ENCODE measurements at places on chromosomes 5 and 9. TPM values are rescaled to one million over a fixed set of nuclear protein-coding genes. Genes with fewer than 3 reads are reported as not detected.

DNA sequence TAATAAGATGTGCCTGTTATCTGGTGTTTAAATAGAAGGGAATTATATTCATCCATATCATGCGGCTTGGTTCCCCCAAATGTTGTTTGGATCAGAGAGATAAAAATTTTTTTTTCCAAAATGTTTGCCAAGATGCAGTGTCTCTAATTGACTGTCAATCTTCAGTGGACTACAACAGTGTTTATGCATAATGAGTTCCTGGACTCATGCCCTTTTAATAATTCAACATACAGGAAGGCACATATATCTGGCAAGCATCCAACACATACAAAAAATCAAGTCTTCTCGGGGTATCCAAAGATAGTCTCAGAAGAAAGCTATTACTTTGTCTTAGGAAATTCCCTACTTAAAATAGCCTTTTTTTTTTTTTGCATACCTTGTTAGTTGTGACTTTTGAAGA lies 1534.7 kb downstream of the EFNA5 start:
- DNase-seq: no peak
- H3K27ac ChIP-seq: no peak overlapping the region
- no peaks in the 10 kb centered on the region for H3K4me1 ChIP-seq
- no peak overlapping the region for H3K4me3 ChIP-seq
- H3K27me3 ChIP-seq: no peaks in the 10 kb centered on the region

PCDH12 gene
- polyA plus RNA-seq: 0.74 TPM

DNA sequence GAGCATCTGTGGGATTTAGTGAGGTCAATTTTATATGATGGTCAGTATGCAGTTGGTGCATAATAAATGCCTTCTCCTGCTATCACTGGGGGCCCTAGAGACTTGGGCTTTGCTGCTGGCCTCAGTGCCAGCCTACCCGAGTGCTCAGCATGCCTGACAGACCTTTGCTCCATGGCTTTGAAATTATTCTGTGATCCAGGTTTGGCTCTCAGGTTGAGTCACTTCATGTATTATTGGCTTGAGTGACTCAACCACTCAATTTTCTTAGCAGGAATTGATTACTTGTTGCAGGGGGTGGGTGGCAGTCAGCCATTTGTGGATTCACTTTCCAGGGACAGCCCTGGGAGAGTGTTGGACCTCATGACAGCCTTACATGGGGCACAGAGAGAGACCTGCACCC lies 13.5 kb downstream of the SLC25A48 start:
- H3K27me3 ChIP-seq: no peaks in the 10 kb centered on the region
- no peaks in the 10 kb centered on the region for H3K36me3 ChIP-seq
- DNase-seq: no peak
- H3K4me3 ChIP-seq: no peak overlapping the region

DNA sequence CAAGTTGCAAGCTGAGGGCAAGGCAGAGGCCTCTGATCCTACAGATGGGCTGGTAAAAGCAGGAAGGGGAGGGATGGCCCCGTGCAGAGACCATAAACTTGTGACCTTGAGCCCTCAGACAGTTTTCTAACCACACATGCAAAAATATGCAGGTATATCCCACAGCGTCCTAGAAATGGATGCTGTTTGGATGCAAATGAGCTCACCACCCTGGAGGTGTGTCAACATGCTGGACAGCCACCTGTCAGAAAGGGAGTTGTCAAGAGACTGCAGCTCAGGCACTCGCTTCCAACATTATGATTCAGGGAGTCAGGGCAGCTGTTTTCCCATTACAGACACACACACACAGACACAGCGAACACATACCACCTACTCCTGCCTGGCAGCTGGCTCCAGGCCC lies 97.3 kb upstream of the PANK3 start:
- H3K27me3 ChIP-seq: no peaks in the 10 kb centered on the region
- H3K4me1 ChIP-seq: peaks cover 7% of the 10 kb centered on the region

PLPP7 gene
- polyA plus RNA-seq: not detected

PCDHGB5 gene
- polyA plus RNA-seq: 0.76 TPM

ARID3C gene
- polyA plus RNA-seq: 0.58 TPM

DNA sequence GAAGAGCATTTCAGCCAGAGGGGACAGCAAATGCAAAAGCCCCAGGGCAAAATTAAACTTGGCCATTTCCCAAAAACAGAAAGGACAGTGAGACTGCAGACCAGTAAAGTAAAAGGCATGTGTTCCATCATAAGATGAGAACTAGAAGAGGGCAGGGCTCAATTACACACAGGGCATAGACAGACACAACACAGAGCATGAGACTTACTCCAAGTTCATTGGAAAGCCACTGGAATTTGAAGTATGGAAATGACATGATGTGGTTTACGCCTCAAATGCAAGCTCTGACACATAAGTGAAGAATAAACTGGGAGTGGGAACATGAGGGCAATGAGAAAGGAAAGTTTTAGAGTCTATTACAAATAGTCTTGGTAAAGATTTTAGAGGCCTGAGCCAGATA lies 446.6 kb upstream of the GRIA1 start:
- H3K36me3 ChIP-seq: no peaks in the 10 kb centered on the region
- H3K27ac ChIP-seq: no peak overlapping the region
- DNase-seq: no peak
- no peaks in the 10 kb centered on the region for H3K4me1 ChIP-seq

- no peak overlapping the region for H3K4me3 ChIP-seq
These were observed 236.0 kb downstream of the CD180 start for GRCh38 chr5:66960369-66961137.

DNA sequence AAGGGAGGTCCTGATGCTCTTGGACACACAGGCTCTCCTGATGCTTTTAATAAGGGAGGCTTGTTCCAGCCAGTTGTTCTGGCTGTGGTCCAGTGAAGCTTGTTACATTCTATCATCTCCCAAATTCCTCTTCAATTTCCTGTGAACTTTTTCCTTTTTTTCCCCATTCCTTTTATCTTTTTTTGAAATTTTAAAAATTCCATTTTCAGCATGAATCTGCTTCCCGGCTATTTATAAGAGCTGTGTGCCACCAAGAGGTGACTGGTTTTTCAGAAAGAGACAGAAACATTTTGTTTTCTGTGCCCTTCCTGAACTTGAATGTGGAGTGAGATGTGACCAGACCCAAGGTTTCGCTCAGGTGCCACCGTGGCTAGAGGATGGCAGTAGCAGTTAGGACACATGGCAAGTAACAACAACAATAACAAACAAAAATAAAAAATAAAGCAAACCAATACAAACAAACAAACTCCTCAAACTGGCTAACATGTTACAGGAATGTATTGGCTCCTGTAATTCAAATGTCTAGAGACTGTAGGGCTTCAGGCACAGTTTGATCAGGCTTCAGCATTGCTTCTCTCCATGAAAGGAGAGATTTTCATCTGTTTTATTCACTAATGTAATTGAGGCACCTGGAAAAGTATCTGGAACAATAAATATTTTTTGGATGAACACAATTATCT lies 121.1 kb downstream of the BOD1 start:
- H3K27ac ChIP-seq: no peak overlapping the region
- H3K4me1 ChIP-seq: peaks cover 5% of the 10 kb centered on the region
- no peaks in the 10 kb centered on the region for H3K27me3 ChIP-seq
- H3K36me3 ChIP-seq: no peaks in the 10 kb centered on the region

DNA sequence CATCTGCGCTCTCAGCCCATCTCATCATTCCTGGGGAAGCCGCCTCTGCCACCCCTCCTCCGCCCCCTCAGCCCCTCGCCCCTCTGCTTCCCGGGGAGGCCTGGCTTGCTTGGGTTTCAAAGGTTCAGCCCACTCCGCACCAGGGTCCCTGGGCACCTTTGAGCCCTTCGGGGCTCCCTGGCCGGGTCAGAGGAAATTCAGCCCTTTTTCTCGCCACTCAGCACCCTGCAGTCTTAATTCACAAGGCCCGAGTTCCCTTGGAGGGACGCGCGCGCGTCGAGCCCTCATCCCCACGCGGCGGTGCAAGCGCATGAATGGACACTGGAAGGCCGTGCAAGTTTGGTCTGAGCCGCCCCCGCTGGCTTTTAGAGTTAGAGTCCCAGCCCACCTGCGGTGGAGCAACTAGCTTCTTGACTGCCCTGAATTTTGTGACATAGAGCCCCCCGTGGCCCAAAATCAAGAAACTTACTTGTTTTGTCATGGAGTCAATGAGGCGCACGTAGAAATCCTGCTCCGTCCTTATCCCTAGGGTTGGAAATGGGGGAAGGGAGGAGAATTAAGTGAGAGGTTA lies 4.5 kb downstream of the EBF1 start:
- H3K36me3 ChIP-seq: no peaks in the 10 kb centered on the region
- no peak overlapping the region for H3K4me3 ChIP-seq
- H3K4me1 ChIP-seq: peaks cover 28% of the 10 kb centered on the region
- H3K27me3 ChIP-seq: peaks cover 15% of the 10 kb centered on the region

- H3K36me3 ChIP-seq: no peaks in the 10 kb centered on the region
- DNase-seq: no peak
- H3K4me1 ChIP-seq: no peaks in the 10 kb centered on the region
- H3K27me3 ChIP-seq: no peaks in the 10 kb centered on the region
- no peak overlapping the region for H3K27ac ChIP-seq
These were observed 408.3 kb downstream of the DMRT2 start for GRCh38 chr9:1458503-1458902.

- no peak overlapping the region for H3K27ac ChIP-seq
- H3K4me1 ChIP-seq: peaks cover 5% of the 10 kb centered on the region
- H3K4me3 ChIP-seq: no peak overlapping the region
- DNase-seq: no peak
- H3K36me3 ChIP-seq: peaks cover 20% of the 10 kb centered on the region
These were observed 68.4 kb downstream of the ICE1 start for GRCh38 chr5:5490774-5491347.

DNA sequence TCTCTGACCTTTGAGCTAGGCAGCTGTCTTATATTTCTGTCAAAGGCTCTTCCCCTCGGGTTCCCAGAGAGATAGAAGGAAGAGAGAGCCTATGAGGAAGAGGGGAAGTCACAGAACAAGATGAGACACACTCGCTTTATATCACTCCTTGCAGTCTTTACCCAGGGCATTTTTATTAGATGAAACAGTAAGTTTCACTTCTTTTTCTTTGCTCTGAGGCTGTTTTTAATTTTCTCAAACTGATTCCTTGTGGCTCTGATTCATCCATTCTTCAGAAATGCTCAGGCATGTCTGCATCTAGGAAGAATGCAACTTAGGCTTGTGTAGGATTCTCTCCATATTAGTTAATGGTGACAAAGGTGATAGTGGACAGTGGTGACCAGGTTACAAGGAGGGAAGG lies 132.9 kb upstream of the CHD1 start:
- DNase-seq: no peak
- no peaks in the 10 kb centered on the region for H3K27me3 ChIP-seq
- no peaks in the 10 kb centered on the region for H3K4me1 ChIP-seq

GRCh38 chr9:127980060-127980705 lies 606 bp downstream of the EEIG1 start:
- peaks cover 2% of the 10 kb centered on the region for H3K36me3 ChIP-seq
- peaks cover 16% of the 10 kb centered on the region for H3K4me1 ChIP-seq
- peak overlapping the region; percentile 79 for H3K27ac ChIP-seq
- H3K4me3 ChIP-seq: peak overlapping the region; percentile 65

- H3K4me1 ChIP-seq: no peaks in the 10 kb centered on the region
- H3K36me3 ChIP-seq: no peaks in the 10 kb centered on the region
- DNase-seq: no peak
These were observed 119.6 kb upstream of the KLF9 start for GRCh38 chr9:70534061-70534460.

PCDHGA6 gene
- 0.08 TPM for polyA plus RNA-seq

DNA sequence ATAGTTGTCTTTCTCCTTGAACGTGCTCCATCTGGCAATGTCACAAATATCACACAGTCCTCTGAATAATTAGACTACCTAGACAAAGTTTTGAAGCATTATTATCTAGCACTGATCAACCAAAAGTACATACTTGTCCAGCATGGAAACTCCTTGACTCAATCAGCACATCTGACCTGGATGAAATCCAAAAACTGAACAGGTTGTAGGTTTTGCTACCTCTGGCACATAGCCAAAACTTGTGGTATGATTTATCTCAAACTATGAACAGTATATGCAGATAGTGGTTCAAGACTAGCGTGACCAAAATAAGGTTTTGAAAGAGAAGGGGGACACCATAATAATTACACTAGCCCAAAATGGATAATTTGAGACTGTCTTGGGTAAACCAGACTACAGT lies 158.1 kb downstream of the ARRDC3 start:
- H3K27me3 ChIP-seq: no peaks in the 10 kb centered on the region
- no peaks in the 10 kb centered on the region for H3K36me3 ChIP-seq
- H3K4me3 ChIP-seq: no peak overlapping the region
- no peak overlapping the region for H3K27ac ChIP-seq
- no peak for DNase-seq
- no peaks in the 10 kb centered on the region for H3K4me1 ChIP-seq

DNA sequence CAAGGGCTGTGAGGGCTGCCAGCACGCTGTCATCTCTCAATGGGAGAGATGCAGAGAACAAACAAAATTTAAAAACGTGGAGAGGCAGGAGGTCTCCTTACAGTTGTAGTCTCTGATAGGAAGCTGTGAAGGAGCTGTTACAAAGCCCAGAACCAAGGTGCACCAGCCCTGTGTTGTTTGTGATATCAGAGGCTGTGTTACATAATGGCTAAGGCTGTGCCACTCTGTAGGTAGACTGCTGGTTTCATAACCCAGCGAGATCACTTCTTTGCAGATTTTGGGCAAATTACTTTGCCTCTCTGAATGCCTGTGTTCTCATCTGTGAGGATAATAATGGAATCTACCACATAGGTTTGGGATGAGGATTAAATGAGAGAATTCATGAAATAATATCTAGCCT lies 1480.7 kb upstream of the WWC1 start:
- no peaks in the 10 kb centered on the region for H3K4me1 ChIP-seq
- no peak for DNase-seq
- H3K27ac ChIP-seq: no peak overlapping the region

SNAPC4 gene
- 3.9 TPM for polyA plus RNA-seq

GRCh38 chr5:67243944-67244343 lies 47.3 kb upstream of the CD180 start:
- no peak overlapping the region for H3K27ac ChIP-seq
- peaks cover 6% of the 10 kb centered on the region for H3K4me1 ChIP-seq
- H3K36me3 ChIP-seq: no peaks in the 10 kb centered on the region
- no peak for DNase-seq
- no peaks in the 10 kb centered on the region for H3K27me3 ChIP-seq
- H3K4me3 ChIP-seq: no peak overlapping the region

DNA sequence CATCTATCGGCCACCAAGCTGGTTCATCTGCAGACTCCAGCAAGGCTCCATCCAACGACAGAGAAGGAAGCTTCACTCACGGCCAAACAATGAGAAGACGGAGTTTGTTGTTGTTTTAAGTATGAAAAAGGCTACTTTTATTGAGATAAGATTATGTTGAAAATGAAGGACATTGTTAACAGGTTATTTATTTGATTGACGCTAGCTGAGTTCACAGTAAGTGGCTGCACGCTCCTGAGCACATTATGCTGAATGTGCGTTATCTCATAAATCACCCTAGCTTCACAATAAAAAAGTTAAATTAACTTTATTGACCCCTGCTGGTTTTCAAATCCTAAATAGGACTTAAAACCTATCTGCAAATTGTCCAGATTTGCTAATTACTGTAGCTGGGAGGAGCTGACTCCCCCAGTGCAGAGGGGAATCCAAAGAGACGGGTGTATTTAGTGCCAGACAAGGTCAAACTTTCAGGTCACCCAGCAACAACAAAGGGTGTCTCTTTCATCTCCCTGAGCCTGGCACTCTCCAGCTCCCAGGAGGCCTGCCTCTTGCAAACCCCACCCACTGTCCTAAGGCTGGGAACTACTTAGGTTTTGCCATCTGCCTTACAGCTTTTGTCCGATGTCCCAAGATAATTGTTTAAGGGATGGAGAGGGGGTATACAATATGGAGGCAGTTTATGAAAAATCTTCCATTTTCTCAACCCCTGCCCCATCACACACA lies 129.2 kb downstream of the ZDHHC21 start:
- no peak for DNase-seq
- no peak overlapping the region for H3K27ac ChIP-seq
- no peaks in the 10 kb centered on the region for H3K4me1 ChIP-seq
- no peaks in the 10 kb centered on the region for H3K27me3 ChIP-seq
- no peaks in the 10 kb centered on the region for H3K36me3 ChIP-seq
